ENCODE measurements at places on chromosomes 11 and 22.

DNA sequence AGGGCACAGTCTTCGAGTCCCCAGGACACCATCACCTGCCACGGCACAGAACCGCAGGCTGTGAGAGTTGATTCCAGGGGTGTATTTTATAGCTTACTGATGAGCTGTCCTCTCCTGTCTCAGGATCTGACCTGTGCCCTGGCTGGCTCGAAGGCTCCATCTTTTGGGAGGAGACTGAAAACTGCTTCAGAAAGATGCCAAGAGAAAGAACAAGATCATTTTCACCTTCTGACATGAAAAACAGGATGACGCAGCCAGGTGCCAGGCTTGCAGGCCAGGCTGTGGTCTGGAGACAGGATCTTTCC, 2.2 kb downstream of the MRGPRD start:
- no peak for DNase-seq

DNA sequence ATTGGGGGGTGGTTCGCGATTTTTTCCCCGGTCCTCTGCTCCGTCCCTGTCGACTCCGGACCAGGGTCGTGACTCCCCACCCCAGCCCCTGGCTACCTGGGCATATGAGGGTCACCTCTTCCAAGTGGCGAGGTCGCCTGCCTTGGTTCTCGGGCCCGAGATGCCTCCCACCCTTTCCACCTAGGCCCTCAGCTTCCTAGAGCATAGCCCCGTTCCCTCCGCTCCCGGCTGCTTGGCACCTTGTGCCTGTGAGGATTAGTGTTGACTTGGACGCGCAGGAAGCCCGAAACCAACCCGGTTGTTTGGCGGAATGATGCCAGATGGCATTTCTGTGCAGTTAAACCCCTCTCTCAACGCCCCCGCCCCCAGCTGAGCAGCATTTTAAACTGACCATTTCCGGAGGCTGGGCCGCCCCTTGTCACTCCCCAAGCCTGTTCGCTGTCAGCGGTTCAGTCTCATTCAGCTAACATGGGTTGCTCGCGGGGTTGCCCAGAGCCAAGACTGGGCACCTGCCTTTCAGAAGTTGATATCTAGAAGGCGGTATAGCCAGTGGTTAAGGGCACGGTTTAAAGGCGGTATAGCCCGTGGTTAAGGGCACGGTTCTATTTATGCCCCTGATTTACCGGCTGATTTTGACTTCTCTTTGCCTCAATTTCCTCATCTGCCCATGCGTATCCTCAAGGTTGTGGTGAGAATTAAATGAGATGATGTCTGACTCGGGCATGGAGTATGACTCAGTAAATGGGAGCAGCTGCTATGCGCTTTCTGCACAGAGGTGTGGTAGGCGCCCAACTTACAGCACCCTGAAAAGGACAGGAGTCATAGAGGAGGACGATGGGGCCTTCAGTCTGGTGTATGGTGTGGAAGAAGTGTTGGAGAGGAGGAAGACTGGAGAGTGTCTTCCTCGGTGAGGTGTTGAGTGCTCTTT, 639 bp downstream of the INCENP start:
- peak; percentile 33 for DNase-seq

DNA sequence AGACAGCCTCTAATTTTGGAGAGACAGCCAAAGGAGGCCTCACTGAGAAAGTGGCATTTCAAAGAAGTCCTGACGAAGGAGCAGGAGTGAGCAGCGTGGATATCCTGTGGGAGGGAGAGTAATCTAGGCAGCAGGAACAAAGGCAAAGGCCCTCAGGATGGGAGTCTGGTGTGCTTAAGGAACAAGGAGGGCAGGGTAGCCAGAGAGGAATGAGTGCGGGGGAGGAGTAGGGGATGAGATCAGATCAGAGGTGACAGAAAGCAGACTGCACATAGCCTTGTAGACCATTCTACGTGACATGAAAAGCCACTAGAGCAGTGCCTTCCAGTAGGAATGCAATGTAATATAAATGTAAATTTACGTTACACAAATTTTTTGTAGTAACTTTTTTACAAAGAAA, 5.6 kb downstream of the SLC36A4 start:
- DNase-seq = no peak

GRCh38 chr11:2271077-2271326, 614 bp upstream of the ASCL2 start:
- no peak for DNase-seq

DNA sequence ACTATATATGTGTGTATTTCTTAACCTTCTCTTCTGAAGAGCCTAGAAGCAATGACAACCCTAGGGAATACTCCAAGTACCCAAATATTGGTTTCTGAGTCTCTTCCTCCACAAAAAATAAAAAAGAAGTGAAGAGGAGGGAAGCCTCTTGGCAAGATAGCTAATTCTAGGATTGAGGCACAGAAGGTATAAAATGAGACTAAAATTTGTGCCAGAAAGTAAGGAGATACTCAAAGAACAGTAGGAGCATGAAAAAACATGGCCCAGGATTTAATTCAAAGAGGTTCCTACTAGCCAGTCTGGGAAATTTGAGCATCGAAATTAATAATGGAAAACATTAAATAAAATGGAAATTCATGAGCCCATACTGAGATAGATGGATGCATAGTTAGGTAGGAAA, 112.1 kb downstream of the PAX6 start:
- DNase-seq = no peak

- DNase-seq = no peak
These were observed 1093.3 kb downstream of the BRD1 start for GRCh38 chr22:48734359-48734758.

DNA sequence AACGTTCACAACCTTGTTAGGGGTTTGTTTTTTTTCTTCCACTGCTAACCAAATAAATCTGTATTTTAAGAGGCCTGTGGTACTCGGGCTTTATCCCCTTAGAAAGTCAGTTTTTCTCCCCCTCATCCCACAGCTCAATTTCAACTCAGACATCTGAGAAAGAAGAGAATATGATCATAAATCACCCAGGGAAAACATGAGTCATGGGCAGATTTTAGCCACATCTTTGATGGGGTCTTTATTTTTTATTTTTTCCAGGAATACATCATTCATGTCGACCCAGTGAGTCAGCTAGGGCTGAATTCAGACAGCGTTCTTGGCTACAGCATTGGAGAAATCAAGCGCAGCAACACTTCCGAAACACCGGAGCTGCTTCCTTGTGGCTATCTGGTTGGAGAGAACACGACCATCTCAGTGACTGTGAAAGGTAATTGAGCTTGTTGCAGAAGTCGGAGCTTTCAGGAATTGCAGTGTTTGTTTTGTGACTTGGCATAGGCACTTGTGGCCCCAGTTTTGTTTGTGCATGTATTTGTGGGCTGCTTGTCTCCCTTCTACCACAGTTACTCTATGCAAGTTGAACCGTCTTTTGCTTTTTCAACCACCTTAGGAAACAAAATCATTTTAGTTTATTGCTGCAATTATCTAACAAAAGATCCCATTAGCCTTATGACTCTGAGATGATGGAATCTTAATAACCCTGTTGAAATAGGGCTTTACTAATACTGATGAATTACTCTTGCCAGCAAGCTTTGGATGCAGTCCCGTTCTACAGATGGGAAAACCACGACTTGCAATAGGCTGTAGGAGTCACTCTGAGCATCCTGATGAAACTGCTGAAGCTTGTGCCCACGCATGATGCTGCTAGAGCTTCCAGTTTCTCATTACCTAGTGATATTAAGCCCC, 62.7 kb downstream of the DBX1 start:
- DNase-seq = peak; percentile 15

- no peak for DNase-seq
These were observed 26.4 kb downstream of the INCENP start for GRCh38 chr11:62149986-62150886.

Data from muscle of arm (tissue), 14 donors.